Thyroid gland (tissue), 4 donors: ENCODE measurements at places on chromosomes 12 and 14.

DNA sequence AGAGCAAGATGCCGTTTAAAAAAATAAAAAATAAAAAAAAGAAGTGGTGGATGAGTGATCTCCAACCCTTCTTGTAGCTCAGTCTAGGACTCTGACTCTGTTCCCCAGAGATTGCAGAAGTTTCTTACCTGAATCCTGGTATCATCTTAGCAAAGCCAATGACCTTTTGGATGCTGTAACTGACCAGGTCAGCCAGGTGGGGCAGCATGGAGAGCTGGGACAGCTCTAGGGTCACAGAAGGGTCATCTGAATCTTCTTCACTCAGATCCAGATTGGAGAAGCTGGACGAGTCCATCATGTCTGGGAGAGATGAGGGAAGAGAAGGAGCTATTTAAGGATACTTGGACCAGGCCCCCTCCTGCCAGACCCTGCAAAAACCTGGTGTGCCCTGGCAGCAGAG, 35.8 kb upstream of the HDAC7 start:
- DNase-seq = no peak

DNA sequence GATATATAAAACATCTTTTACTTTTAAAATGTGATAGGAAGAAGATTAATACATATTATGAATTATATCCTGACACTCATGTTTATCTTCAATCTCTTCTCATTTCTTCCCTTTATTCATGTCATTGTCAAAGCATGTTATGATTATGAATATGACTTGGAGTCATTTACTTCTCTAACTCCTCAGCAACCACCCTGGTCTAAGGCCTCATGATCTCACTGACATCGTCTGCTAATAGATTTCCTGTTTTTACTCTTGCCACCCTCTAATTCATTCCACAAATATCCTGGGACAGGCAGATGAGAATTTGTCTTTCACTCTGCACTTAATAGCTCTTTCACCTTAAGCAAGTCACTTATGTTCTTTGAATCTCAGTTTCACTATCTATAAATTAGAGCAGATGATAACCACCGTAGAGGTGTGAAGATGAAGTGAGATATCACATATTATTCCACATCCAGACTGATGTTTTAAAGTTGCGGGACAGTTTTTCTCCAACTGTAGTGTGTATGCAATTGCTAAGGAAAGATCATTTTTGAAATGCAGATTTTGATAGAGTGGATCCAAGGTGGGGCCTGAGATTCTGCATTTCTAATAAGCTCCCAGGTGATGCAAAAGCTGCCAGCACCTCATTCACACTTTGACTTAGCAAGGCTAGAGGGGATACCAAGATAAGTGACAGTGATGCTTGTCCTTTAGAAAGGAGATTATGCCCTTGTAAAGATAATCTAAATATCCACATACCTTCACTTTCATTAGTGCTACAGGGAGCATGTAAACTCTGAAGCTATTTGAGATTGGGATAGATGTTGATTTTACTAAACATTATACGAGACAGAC, 3.3 kb upstream of the IAPP start:
- DNase-seq = no peak

DNA sequence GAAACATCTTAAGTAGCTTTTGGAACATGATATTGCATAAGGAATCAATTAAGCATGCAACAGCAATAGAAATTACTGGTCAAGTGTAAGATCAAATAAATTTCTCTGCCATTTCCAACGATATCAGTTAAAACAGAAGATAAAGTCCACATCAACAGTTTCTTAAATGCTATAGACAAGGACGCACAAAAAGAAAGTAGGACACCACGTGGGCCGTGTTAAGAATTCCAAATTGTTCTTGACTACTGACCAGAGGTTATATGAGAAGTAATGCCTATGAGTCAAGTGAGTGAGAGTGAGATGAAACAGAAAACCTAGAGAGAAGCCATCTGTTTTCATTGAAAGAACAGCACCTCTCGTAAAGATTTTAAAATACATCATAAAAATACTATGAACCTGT, 318.2 kb downstream of the TMEM117 start:
- DNase-seq = no peak

DNA sequence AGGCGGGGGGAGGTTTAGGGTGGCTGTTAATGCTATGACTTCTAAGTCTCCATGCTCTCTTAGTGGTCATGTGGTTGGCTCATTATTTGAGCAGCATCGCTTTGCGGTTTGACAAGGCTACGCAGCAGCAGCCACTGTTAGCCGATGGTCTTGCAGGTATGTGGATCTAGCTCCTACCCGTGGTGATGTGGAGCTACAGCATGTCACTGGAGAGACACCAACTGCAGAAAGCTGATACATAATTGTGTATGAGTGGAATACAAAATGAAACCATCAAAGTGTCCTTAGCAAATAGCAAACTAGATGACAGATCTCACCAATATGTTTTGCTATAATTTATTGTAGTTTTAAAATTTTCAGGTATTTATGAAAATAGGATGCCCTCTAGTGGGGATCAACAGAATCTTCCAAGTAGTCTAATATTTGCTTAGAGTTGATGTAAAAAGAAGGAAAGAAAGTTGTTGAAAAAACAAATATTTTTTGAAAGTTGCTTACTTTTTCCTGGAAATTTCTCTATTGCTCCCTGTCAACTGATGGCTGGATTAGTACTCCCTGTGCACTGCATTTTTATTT, 94.9 kb downstream of the NAV3 start:
- peak; percentile 41 for DNase-seq

DNA sequence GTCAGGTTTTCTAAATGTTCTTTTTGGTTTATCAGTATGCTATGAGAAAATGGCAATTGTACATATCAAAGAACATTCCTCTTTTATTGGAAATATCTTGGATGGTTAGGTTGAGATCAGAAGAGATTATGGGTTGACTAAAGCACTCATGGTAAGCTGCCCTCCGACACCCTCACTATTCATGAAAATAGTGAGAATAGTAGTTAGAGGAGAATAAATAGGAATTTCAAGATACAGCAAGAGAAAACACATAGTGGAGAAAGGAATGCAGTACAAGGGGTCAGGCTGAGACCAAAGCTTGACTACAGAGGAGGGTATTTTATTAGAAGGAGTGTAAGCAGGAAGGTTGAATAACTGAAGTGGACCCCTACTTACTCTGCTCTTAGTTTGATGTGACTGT, 112.5 kb downstream of the PTPRQ start:
- no peak for DNase-seq

- no peak for DNase-seq
Measured at GRCh38 chr12:20262119-20262518, 106.2 kb upstream of the PDE3A start.

DNA sequence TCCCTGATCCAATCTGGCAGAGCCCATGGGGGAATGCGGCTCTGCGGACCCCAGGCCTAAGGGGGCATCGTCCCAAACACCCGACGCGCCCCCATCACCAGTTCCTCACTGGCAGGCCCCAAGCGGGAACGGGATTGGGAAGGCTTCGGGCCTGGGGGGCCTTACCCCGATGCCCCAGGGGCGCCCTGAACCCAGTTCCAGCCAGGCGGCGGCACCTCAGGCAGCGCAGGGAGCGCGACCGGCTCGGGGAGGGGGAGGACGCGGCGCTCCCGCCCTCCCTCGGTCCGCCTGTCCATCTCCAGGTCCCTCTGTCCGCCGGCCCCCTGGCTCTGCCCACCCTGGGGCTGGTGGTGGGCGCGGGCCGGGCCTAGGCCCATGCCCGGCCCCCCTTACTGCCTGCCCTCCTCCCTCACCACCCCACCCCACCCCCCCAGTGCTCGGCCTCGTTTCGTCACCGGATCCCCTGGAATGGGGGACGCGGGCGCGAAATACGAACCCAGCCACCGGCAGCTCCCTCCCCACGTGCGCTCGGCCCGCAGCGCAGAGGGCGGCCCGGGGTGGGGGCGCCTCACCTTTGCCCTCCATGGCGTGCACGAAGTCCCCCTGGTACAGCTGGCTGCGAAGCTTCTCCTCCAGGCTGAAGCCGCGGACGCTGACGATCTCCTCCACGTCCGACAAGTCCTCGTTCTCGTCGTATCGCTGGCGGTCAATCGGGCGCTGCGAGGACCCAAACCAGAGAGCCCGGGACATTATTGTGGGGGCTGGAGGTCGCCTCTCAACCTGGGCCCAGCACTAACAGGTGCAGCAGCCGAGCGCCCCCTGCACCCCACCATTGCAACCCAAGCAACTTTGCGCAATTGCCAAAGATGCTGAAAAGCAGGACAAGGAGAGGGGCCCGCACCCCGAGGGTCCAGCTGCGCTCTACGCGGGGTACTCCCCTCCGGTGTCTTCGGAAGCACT, 2.3 kb downstream of the KDM2B start:
- peak; percentile 37 for DNase-seq

DNA sequence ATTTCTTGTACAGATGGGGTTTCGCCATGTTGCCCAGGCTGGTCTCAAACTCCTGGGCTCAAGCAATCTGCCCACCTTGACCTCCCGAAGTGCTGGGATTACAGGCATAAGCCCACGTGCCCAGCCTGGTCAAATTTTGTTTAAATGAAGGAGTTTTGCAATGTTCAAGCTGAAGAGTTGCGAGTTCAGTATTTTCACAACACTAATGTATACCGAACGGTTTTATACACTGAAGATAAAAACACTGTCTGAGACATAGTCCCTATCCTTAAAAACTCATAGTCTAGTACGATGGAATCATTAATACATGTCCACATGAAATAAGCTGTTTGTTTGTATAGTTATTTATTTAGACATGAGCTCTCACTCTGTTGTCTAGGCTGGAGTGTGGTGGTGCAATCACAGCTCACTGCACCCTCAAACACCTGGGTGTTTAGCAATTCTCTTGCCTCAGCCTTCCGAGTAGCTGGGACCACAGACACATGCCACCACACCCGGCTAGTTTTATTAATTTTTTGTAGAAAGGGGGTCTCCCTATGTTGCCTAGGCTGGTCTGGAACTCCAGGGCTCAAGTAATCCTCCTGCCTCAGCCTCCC, 15.4 kb downstream of the TRAPPC6B start:
- DNase-seq = no peak

DNA sequence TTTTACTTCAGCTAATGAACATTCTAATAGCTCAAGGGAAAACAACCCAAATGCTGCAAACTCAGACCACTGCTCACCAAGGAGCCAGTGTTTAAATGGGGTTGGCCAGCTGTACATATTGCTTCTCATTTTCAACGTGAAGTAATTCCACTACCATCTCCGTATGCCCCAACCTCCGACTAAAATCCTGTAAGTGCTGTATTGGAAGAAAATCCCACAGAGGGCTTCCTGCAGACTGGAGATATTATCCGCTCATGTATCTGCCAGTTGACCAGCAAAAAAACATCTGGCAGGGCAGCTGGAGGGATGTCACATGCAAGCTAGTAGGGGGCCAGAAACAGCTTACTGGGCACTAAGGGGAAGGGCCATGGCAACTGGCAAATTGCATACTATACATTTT, 485.0 kb downstream of the SNAPC1 start:
- DNase-seq = no peak

DNA sequence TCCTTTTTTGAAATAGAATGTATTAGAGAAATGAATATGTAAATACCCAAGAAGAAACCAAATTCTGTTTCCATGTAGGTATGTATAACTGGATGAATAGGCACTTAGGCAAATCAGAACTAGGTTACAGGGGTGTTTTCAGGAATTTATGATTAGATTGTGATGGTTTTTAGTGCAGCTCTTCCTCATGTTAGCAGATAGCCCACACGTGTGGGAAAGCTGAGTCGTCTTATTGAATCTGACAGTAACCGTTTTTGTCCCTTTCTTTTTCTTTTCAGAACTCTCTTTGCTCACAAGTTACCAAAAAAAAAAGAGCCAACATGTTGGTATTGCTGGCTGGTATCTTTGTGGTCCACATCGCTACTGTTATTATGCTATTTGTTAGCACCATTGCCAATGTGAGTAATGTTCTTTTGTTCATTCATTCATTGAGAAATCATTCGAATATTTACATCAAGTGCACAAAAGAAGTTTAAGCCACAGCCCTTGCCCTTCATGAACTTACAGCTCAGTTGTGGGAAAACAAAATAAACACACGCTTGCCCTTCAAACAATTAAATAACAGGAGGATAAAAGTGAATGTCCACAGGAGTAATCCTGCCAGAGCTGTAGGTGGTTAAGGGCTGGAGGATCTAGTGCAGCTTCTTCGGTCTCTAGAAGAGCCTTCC, 14.8 kb downstream of the EMP1 start:
- DNase-seq = no peak

DNA sequence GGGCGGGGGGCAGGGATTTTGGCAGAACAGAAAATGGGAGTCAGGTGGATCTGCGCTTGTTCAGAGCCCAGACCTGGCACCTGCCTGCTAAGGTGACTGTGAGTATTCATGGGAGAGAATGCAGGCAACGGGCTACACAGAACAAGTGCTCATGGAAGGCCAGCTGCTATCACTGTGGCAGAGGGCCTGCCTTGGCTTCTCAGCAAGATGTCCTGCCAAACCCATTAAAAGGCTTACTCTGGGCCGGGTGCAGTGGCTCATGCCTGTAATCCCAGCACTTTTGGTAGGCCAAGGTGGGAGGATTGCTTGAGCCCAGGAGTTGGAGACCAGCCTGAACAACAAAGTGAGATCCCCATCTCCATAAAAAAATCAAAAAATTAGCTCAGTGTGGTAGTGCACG, 21.0 kb downstream of the DIO3 start:
- DNase-seq = no peak

GRCh38 chr14:55399183-55399582, 12.4 kb downstream of the ATG14 start:
- DNase-seq = no peak

DNA sequence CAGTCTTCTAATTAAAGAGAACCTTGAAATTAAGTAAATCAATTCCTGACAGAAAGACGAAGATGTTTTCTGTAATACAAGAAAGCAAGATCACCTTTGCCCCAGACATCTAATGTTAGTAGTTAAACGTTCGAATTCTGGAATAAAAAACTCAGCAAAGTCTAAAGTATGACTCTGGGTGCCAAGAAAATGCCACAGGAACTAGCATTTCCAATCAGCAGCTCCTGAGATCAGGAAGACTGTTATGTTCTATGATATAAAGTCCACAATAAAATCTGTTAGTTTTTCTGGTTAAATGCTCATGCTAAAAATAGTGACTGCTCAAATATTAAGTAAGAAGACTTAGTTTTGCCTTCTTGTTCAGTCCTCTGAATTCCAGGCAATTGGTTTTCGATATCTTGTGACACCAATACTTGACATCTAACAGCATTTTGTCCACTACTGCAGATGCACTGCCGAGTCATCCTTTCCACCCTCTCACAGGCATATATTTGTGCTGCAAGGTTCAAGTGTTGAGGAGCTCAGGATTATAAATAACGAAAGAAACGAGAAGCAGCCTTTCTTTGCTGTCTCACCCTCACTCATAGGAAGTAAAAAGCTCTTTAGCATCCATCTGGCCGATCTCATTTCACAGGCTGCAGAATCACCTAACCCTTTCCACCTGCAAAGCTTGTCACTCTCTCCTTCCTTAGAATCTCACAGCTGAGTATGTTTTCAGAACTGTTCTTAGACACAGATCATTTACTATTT, 32.0 kb downstream of the SSH1 start:
- DNase-seq = no peak

GRCh38 chr12:55729819-55730818, 1.3 kb upstream of the CD63 start:
- peak; percentile 41 for DNase-seq
